ENCODE measurements at places on chromosomes 5 and 9. TPM values are rescaled to one million over a fixed set of nuclear protein-coding genes. Genes with fewer than 3 reads are reported as not detected.

PCA3 gene
- not detected for polyA plus RNA-seq

BRINP1 gene
- polyA plus RNA-seq: 0.19 TPM

PIP5KL1 gene
- polyA plus RNA-seq: 0.60 TPM

CTNND2 gene
- polyA plus RNA-seq: 3.0 TPM

OSMR gene
- polyA plus RNA-seq: 9.2 TPM

SPOCK1 gene
- 1.1 TPM for polyA plus RNA-seq

OR2S2 gene
- polyA plus RNA-seq: not detected

PCDHA8 gene
- not detected for polyA plus RNA-seq

TMEM245 gene
- 54.0 TPM for polyA plus RNA-seq

DNA sequence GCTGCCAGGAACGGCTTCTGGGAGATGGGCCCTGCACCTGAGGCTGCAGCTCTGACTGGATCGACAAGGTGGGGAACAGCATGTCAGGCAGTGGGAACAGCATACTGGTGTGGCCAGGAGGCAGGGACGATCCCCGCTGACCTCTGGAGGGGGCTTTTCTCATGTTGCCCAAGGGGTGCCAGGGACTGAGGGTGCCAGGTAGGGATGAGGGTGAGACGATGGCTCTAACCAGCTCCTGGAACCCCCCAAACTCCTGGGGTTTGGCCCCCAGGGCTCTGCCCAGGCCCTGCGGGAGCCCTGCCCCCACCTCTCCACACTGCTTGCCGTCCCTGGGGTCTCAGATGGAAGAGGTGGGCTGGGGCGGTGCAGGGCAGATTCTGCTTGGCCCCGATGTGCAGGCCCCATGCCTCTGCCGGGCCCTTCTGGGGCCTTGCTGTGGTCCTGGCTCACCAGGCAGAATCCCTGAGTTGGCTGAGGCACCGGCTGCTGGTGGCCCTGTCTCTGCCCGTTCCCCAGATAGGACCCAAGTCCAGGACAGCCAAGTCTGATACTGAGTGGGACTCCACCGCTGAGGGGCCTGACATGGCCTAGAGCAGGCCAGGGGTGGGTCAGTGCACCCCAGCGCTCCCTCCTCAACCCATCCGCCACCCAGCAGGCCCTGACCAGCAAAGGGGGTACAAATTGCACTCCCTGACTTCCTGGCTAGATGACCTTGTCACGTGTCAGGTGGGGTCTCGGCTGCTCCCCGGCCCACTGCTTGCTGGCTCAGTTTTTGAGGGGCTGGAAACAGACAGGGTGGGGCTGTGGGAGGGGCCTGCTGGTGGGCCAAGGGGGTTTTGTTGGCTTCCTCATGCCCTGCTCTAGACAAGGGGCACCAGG is 28.4 kb upstream of the RNF130 start:
- no peaks in the 10 kb centered on the region for H3K4me1 ChIP-seq
- H3K36me3 ChIP-seq: no peaks in the 10 kb centered on the region
- H3K4me3 ChIP-seq: no peak overlapping the region
- H3K27me3 ChIP-seq: peaks cover 3% of the 10 kb centered on the region
- no peak for DNase-seq

GRCh38 chr9:33080534-33080933 is 4.1 kb upstream of the SMU1 start:
- no peak overlapping the region for H3K27ac ChIP-seq
- H3K4me3 ChIP-seq: no peak overlapping the region
- DNase-seq: no peak
- H3K27me3 ChIP-seq: no peaks in the 10 kb centered on the region

DNA sequence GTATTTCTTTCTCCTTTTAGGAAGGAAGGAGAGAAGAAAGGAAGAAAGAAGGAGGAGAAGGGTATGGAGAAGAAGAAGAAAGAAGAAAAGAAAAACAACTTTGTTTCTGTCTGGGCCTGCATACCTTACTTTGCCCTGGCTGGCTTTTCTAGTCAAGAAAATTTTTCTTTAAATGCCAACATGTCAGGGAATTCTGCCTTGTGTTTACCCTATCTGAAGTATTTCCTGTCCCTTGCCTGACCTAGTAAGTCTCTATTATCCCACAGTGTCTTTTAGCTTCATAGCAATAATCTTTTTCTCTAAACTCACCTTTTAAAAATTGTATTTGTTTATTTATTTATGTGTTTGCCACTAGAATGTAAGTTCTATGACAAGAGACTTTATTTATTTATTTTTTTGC is 1864.1 kb downstream of the EFNA5 start:
- H3K36me3 ChIP-seq: no peaks in the 10 kb centered on the region
- DNase-seq: no peak
- H3K4me3 ChIP-seq: no peak overlapping the region

- no peak overlapping the region for H3K4me3 ChIP-seq
- no peaks in the 10 kb centered on the region for H3K4me1 ChIP-seq
- H3K27me3 ChIP-seq: no peaks in the 10 kb centered on the region
- H3K36me3 ChIP-seq: no peaks in the 10 kb centered on the region
- no peak overlapping the region for H3K27ac ChIP-seq
Observed at GRCh38 chr5:120158211-120158610, 305.9 kb upstream of the PRR16 start.

GRCh38 chr5:173885475-173886010 is 2.6 kb upstream of the CPEB4 start:
- H3K27ac ChIP-seq: peak overlapping the region; percentile 50
- peaks cover 8% of the 10 kb centered on the region for H3K36me3 ChIP-seq
- H3K4me1 ChIP-seq: peaks cover 15% of the 10 kb centered on the region
- DNase-seq: peak; percentile 88
- no peak overlapping the region for H3K4me3 ChIP-seq

DNA sequence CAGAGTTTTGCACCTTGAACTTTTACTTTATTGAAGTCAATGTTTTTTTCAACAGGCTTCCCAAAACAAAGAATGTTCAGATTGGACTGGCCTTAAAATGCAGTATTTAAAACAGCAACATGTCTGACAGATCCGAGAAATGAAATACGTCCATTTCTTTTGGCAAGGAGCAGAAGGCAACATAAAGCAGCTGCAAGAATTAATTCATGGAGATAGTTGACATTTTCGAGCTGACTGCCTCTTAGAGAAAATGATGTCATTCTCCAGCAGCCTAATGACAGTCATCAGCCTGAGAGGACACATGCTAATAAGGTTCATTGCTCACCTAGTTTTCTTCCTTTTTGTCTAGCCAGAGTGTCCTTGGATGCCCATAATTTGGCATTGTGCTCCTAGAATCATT is 232.2 kb upstream of the SEMA6A start:
- no peaks in the 10 kb centered on the region for H3K36me3 ChIP-seq
- H3K27me3 ChIP-seq: no peaks in the 10 kb centered on the region

DNA sequence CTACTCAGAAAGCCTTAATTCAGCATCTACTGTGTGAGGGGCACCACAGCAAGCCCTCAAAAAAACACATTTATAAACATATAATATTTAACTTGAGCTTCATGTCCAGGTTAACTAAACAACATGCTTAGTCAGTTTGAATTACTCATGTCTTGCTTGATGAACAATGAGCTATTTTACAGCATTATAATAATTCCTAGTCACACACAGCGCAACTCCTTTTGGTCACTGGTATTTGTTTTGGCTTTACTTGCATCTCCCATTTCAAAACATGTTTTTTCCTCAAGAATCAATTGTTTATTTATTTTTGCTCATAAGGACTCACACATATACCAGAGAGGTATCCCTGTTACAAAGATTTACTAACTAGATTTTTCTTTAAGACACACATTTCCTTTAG is 616.7 kb upstream of the DAB2 start:
- H3K27ac ChIP-seq: no peak overlapping the region
- H3K36me3 ChIP-seq: no peaks in the 10 kb centered on the region
- no peak for DNase-seq
- peaks cover 10% of the 10 kb centered on the region for H3K4me1 ChIP-seq

- H3K4me3 ChIP-seq: no peak overlapping the region
- no peak for DNase-seq
- no peak overlapping the region for H3K27ac ChIP-seq
- H3K27me3 ChIP-seq: no peaks in the 10 kb centered on the region
Observed at GRCh38 chr5:126589536-126590297, 5.3 kb downstream of the ALDH7A1 start.

- peak; percentile 2 for DNase-seq
- no peak overlapping the region for H3K4me3 ChIP-seq
- peaks cover 23% of the 10 kb centered on the region for H3K4me1 ChIP-seq
- H3K36me3 ChIP-seq: no peaks in the 10 kb centered on the region
- H3K27me3 ChIP-seq: no peaks in the 10 kb centered on the region
- no peak overlapping the region for H3K27ac ChIP-seq
Observed at GRCh38 chr5:158589939-158590338, 509.8 kb downstream of the EBF1 start.

DNA sequence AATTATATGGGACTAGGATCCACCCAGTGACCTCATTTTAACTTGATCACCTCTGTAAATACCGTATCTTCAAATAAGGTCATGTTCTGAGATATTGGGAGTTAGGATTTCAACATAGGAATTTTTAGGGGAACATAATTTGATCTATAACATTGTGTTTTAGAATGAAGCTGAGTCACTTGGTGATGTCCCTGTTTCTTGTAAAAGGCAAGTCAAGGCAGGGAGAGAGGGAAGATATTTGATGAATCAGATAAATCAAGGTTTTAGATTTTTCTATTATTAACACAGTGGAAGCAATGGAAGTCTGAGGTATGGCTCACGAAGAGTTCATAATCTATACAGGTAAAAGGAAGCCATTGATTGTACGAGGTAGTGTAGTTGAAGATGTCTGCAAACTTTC is 11.8 kb upstream of the GPR151 start:
- peaks cover 3% of the 10 kb centered on the region for H3K27me3 ChIP-seq
- H3K4me1 ChIP-seq: no peaks in the 10 kb centered on the region
- no peak overlapping the region for H3K4me3 ChIP-seq
- DNase-seq: no peak
- no peaks in the 10 kb centered on the region for H3K36me3 ChIP-seq

DNA sequence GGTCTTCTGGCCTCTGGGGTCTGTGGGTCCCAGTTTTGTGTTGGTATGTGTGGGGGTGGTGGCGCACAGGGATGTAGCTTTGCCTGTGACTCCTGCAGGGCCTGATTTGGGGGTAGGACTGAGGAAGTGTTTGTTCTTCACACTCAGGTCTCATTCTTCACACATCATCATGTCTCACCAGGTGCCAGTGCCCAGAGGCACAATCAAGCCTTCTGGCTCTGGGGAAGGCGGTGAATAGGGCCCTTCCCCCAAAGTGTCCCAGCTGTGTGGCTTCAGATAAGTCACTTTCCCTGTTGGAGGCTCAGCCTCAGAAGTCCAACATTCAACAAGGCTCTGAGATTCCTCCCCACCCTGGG is 5.1 kb downstream of the DBN1 start:
- no peak for DNase-seq
- H3K4me1 ChIP-seq: no peaks in the 10 kb centered on the region
- no peak overlapping the region for H3K4me3 ChIP-seq
- peaks cover 8% of the 10 kb centered on the region for H3K27me3 ChIP-seq
- H3K27ac ChIP-seq: no peak overlapping the region
- H3K36me3 ChIP-seq: peaks cover 4% of the 10 kb centered on the region

GRCh38 chr5:172602783-172603231 is 38.3 kb upstream of the NEURL1B start:
- H3K4me3 ChIP-seq: no peak overlapping the region
- DNase-seq: no peak
- no peak overlapping the region for H3K27ac ChIP-seq
- H3K4me1 ChIP-seq: no peaks in the 10 kb centered on the region
- H3K27me3 ChIP-seq: peaks cover 2% of the 10 kb centered on the region
- no peaks in the 10 kb centered on the region for H3K36me3 ChIP-seq

DNA sequence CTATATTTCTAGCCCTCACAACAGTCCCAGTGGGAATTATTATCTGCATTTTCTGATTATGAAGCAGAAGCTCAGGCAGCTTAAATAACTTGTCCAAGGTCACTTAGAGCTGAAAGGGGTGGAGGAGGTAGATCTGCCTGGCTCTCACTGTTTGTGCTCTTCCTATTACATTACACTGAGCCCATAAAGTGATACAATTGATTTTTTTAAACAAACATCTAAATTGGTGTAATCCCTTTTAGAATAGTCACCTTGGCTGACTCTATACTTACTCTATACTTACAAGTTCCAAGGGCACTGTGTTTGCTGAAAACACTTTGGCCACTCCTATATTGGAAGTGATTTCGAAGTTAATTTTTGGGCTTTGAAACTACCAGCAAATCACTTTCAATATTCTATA is 144.7 kb downstream of the APBA1 start:
- H3K4me1 ChIP-seq: no peaks in the 10 kb centered on the region
- H3K4me3 ChIP-seq: no peak overlapping the region
- H3K27me3 ChIP-seq: no peaks in the 10 kb centered on the region
- DNase-seq: no peak

DNA sequence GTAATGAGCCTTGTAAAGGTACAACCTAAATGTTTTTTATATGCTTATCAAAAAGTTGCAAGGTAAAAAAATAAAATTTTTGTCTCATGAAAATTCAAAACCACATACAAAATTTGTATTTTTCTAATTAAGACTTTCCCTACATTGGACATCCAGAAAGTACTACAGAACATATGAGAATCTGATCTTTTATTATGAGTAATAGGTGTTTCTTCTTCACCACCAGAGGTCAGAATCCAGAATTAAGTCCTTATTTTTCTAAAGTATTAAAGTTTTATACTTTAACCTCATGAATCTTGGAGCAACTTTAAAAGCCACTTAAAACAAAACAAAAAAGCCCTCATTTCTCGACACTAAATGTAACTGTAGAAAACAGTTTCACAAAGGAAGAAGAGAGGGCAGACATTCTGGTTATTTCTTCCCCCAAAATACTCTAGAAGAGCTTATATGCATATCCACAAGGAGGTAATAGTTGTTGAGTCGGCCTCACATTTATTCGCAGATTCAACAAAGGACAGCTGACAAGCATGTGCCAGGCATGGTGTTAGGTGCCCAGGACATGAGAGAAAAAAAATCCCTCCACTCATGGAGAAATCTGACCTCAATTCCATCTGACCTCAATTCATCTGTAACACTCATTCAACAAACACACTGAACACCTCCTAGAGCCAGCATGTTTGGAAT is 69.3 kb downstream of the MLLT3 start:
- H3K27me3 ChIP-seq: no peaks in the 10 kb centered on the region
- H3K4me1 ChIP-seq: peaks cover 24% of the 10 kb centered on the region
- H3K4me3 ChIP-seq: no peak overlapping the region
- no peaks in the 10 kb centered on the region for H3K36me3 ChIP-seq
- no peak overlapping the region for H3K27ac ChIP-seq

- H3K4me3 ChIP-seq: no peak overlapping the region
- H3K27me3 ChIP-seq: no peaks in the 10 kb centered on the region
- no peaks in the 10 kb centered on the region for H3K36me3 ChIP-seq
- no peak for DNase-seq
- H3K27ac ChIP-seq: no peak overlapping the region
Observed at GRCh38 chr9:99465231-99465907, 243.3 kb downstream of the SEC61B start.

Data from small intestine (tissue), 16 donors.